ENCODE measurements at places on chromosomes 16 and 17.

DNA sequence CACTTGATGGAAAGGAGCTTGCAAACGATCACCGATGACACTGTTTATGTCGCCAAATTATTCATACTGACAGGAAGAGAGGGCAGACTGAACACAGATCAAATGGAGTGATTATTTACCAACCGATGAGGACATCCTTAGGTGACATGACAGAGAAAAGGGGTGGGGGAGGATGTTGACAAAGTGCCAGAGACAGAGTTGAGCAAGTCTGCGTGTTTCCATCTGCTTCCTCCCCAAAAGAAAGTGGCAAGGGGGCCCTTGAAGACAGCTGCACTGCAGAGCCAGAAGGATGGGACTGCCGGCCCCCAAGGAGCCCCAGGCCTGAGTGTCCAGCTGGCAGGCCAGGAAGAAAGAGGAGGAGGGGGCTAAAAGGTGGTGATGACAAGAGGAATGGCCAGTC is 191.0 kb upstream of the RPL38 start:
- no peak for DNase-seq

GRCh38 chr16:931171-931570 is 39.6 kb downstream of the LMF1 start:
- no peak for DNase-seq

GRCh38 chr17:46720408-46720807 is 98.1 kb downstream of the WNT3 start:
- no peak for DNase-seq

DNA sequence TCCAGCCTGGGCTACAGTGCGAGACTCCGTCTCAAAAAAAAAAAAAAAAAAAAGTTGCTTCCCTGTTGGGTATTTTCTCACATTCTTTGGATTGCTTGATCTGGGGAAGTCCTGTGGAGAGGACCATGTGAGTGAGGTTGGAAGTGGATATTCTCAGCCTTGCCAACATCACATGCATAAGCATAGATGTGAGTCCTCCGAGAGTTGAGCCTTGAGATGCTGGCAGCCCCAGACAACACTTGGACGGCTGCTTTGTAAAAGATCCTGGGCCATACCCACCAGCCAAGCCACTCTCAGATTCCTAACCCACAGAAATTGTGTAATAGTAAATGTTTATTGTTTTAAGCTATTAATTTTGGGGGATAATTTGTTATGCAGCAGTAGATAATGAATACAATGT is 1570.0 kb upstream of the GOT2 start:
- no peak for DNase-seq

DNA sequence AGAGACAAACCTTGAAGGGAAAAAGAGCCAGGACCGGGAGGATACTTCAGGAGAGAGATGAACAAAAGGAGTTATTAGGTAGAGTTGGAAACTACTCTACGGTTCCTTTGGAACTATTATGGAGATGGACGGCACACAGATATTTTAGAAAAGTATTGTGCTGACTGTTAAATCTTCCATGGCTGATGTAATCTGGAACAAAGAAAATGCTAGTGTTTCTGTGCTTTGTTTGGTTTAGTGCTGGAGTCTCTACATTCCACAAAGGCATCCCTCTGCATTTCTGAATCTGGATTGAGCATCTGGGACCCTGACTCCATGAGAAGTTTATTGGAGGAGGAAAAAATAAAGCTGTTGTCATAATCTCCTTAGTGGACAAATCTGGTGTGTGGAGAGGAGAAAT is 57.2 kb downstream of the RPGRIP1L start:
- DNase-seq = no peak

DNA sequence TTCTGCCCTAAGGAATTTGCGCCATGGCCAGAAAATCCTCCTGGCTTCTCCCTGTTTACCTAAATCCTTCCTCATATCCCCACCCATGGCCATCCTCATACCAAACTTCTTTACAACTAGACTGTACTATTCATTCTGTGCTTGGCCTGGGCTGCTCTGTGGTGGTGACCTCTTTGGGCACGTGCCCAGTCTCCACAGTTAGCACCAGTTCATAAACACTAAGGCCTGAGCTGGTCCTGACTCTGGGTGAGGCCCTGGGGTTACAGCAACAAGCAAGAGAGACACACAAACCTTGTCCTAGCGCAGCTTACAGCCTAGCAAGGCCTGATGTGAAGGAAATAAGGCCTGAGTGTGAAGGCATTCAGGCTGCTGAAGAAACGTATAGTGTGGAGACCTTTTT is 3.1 kb upstream of the ATXN7L3 start:
- no peak for DNase-seq

- DNase-seq = no peak
Observed at GRCh38 chr16:79794941-79795340, 194.4 kb upstream of the MAF start.

- no peak for DNase-seq
Observed at GRCh38 chr17:48755356-48755755, 26.8 kb upstream of the HOXB13 start.

GRCh38 chr17:75228305-75228704 is 22.8 kb downstream of the NUP85 start:
- no peak for DNase-seq

DNA sequence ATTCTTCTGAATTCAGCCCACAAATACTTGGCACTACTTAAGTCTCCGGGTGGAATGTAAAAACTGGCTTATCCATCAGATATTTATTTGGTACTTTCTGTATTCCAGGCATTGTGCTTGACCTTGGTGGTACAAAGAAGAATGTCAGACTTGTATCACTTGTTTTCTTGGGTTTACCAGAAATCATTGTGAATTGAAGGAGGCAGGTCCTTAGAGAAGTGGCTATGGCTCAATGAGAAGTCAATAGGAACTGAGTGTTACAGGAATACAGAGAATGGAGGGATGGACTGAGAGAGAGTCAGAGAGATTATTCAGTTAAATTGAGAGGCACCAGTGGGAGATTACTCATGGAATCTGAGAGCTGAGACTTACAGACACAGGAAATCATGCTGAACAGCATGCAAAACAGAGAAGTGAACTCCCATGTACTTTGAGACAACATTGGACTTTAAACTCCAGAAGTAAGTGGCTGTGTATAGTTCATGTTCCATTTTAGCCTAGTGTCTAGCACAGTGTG is 704.1 kb downstream of the CDH11 start:
- peak; percentile 82 for DNase-seq

GRCh38 chr16:81410643-81411293 is 33.8 kb upstream of the CMIP start:
- no peak for DNase-seq

GRCh38 chr17:8046306-8046928 is 7.6 kb downstream of the ALOX15B start:
- no peak for DNase-seq

DNA sequence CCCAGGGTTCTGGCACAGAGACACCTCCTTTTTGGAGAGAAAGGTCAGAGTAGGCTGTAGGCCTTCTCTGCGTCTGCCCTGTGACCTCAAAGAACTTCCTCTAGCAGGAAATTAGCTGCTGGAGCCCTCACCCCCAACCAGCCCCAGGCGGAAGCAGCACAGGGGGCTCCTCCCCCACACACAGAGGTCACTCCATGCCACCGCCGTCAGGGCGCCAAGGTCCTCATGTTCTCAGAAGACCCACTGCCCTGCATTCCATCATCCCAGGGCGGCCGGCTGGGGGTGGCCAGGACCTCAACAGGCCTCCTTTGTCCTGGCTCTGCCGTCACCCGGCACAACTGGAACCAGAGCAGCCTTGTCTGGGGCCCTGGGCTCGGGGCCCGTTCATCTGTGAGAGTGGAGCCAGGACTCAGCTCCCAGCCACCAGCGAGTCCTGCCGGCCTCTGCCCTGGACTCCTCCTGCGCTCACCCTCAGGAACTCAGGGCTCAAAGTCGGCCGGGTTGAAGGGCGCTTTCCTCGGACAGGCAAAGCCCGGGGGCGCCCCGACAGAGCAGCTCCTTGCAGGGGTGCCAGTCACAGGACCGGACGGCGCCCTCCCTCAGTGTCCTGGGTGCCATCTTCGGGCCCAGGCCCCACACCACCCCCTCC is 1.2 kb downstream of the TMC6 start:
- DNase-seq = no peak

- DNase-seq = no peak
Observed at GRCh38 chr17:31226373-31226772, 70.7 kb downstream of the OMG start.

DNA sequence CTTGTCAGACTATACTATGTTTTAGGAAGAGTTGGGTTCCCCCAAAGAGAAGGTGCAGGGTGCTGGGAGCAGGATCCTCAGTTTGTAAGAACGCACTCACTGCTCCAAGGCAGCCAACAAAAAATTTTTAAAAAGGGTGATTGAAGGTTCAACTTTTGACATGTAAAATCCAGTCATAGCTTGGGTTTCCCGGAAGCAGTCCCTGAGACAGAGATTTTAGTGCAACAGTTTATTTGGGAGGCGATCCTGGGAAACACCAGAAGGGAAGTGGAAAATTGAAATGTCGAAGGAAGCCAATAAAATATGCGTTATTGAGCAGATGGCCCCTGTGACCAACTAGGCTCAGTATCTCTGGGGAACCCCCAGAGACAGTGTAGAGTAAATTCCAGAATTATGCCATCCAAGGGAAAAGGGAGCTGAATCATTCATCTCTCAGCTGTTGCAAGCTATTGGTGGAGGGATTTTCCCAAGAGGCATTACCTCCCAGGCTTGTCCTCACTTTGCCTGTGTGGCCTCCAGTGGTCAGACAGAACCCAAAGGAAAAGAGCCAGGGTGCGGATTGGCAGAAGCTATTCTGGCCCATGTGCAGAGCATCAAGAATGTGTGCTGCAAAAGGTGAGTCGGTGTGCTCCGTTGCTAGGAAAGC is 72.9 kb downstream of the HS3ST3B1 start:
- DNase-seq = peak; percentile 19

GRCh38 chr17:18992454-18993130 is 12.0 kb downstream of the FAM83G start:
- DNase-seq = no peak

GRCh38 chr17:67198131-67198530 is 46.9 kb downstream of the HELZ start:
- no peak for DNase-seq

DNA sequence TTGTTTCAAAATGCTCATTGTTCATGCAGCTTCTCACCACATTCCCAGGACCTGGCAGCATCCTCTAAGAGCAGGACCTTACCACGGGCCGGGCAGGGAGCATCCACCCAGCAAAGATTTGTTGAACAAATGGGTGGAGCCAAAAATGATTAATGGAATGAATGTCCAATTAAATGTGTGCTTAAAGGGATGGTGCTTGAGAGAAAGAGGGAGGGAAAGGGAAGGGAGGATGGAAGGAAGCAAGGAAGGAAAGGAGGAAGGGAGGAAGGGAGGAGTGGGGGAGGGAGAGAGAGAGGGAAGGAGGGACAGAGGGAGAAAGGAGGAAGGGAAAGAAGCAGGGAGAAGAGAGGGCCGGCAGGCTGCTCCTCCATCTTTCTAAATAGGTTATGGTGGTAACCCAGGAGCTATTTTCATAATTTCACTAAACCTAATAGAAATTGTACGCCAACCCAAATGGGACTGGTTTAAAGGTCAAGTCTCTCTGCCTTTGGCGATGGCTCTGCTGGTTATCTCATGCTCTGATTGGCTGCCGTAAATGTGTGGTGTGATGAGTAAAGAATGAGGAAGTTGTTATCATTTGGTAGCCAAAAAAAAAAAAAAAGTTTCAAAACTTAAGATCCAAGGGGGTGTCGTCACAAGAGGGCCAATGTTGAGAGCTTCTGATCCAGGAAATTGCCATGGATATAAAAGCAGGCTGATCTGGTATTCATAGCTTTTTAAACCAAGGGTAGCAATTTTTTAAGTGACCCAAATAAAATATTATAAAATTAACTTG is 126.7 kb upstream of the FOXF1 start:
- DNase-seq = no peak

DNA sequence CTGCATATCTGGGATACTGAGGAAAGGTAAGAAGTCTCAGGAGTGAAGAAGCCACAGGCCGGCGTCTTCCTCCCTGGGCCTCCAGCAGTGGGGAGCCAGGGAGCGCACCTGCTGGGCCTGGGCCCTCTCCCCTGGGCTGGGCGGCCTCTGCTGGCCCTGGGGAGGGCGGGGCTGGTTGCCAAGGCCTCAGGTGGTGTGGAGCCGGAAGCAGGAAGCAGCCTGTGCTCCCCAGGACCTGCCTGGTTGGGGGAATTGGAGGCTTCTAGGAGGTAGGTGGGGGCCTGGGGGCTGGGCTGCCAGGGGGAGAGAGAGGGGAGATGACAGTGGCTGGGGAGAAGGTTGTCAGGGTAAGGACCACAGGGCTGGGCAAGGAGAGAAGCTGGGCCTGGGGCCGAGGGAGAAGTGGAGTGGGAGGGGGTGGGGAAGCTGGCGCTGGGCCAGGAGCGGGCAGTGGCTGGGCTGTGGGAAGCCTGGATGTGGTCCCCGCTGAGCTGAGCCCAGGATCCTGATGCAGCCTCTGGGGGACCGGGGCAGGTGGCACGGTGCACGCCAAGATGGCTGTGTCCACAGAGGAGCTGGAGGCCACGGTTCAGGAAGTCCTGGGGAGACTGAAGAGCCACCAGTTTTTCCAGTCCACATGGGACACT is at the start of gene SMIM22:
SMIM22 (plus strand) TSS at position 189 of the 647 bp plus-strand sequence; CDS start at position 555, 366 bp downstream.
- no peak for DNase-seq

GRCh38 chr17:67747681-67748235 is 30.0 kb downstream of the NOL11 start:
- no peak for DNase-seq

DNA sequence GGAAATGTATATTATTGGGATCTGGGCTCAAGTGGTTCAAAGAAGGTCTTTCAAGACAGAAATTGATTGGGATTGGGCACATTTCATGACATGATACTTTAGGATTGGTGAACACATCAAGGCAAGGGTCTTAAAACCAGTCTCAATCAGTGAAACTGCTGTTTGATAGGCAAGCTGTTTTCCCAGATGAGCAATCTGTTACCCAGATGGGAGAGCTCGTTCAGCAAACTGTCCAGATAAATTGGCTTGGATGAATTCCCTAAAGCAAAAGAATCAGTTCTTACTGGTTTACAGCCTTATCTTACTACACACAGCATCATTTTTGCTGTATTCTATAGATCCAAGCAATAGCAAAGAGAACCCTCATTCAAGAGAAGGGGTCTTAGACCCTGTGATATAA is 31.0 kb upstream of the CNEP1R1 start:
- no peak for DNase-seq

DNA sequence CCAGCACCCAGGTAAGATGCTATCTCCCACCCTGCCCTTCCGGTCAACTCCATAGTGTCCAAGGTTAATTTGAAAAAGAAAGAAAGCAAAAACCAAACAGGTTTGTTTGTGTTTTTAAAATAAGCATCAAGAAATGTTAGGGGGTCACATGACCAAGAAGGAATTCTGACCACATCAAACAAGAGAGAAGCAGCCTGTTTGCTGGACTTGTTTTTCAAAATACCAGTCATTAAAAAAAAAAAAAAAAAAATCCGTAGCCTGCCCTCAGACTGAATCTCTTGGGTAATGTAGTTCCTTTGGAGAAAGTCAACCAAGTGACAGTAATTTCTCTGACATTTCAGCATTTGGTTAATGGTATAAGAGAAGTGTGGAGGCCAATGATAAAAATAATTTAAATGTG is 38.4 kb downstream of the HNF1B start:
- DNase-seq = no peak

GRCh38 chr17:30717291-30718098 is 107.0 kb downstream of the CRLF3 start:
- no peak for DNase-seq

DNA sequence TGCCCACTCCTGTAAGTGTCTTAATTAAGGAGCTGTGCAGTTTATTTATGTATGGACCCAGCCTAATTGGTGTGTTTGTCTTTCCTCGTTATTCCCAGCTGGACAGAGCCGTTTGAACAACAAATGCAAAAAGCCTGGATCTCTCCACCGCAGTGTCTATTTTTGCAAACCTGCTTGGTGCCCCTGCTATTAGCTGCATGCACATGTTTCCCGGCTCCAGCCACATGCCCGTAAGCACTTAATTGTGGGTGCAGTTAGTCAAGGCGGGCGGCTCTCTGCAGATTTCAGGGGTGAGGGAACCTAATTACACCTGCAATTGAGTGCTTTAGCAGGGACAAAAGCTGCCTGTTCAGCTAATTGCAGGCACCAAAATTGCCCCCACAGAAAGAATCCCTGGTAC is 74.0 kb upstream of the GSE1 start:
- no peak for DNase-seq
